ENCODE measurements at places on chromosomes 4 and X.

- no peak for DNase-seq
Measured at GRCh38 chr4:162957521-162958143, 209.1 kb downstream of the NAF1 start.

DNA sequence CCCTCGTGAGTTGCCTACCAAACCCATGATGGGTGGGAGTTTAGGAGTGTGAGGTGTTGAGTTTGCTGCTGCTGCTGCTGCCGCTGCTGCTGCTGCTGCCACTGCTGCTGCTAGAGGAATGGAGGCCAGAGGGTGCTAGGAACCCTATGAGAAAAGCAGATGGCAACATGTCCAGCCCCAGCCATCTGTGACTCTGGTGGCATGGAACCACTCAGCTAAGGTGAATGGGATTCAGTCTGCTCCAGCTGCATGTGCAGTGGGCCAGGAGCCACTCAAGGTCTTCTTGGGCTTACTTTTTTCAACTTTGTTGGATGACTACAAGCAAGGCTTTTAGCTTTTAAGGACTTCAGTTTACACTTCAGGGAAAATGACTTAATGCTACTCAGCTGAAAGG, 103.8 kb downstream of the RTL5 start:
- no peak for DNase-seq

- no peak for DNase-seq
Measured at GRCh38 chr4:26796081-26796480, 64.6 kb upstream of the STIM2 start.

- no peak for DNase-seq
Measured at GRCh38 chr4:80259817-80260216, 6.6 kb upstream of the FGF5 start.

GRCh38 chr4:187362937-187363857, 632.4 kb upstream of the ZFP42 start:
- DNase-seq = no peak

GRCh38 chr4:73734530-73735001, 5.8 kb upstream of the CXCL8 start:
- DNase-seq = no peak

DNA sequence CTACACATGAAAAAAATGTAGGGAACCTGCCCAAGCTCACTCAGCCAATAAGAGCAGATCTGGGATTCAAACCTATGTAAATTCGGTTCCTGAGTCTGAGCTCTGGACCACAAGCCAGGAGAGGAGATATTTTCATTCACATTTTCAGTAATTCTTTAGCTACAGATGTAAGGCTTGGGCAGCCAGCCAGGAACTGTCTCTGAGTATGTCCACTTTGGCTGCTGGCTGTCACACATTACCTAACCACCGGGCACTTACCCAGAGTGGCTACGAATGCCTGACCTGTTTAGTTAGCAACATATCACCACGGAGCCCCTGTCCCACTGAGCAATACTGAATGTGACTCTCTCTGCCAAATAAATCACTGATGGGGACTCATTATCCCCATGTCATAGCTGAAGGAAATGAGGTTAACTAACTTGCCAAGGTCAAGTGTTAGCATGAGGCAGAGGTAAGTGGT, 15.3 kb downstream of the USP46 start:
- DNase-seq = no peak

GRCh38 chr4:105605493-105605892, 53.1 kb downstream of the ARHGEF38 start:
- DNase-seq = no peak

DNA sequence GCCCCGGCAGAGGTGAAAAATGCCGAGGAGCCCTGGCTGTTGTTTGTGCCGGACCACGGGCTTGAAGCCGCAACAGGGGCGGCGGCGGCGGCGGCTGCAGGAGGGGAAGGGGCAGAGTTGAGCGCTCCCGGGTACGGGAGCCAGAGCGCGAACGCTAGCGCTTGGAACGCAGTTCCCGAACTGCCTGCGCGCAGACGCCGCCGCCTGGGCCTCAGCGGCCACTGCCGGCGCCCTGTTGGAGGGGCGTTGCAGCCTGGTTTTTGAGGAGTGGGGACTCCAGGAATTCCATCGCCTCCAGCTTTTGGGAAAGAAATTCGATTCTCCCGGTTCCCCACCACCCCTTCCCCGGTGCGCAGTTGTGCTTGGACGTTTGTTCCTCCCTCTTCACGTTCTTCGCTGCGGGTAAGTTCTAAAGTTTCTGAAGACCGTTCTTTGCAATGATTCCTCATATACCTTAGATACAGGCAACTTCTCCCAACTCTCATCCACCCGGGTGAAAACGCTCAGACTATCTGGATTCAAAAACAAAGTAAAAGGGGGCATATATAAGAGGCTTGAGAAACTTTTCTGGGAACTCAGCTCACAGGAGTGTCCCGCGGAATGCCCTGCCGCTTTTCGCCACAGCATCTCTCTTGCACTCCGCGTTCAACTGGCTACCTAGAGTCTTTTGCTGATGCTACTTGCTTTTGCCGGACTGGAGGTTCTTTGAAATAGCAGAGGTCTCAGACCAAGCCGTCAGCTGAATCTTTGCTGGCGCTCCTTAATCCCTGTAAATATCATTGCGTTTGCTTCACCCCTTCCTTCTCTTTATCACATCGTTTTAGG, 1.0 kb downstream of the FAT4 start:
- DNase-seq = no peak

DNA sequence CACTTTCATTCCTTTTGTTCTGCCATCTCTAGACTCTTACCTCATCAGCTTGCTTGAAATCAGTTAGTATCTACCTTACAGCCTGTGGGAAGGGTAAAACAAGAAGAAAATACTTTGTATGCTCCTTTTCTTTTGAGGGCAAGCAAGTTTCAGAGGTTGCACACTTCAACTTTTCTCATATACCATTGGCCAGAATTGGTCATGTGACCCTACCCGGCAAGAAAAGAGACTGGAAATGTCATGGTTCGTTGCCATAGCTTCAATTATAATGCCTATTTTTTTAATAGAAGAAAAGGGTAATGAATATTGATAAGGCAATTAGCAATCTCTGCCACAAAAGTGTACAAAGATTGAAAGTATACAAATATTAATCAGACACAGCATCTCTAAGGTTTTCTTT, 346.7 kb upstream of the TACR3 start:
- DNase-seq = no peak

GRCh38 chrX:19332983-19333382, 10.7 kb upstream of the PDHA1 start:
- no peak for DNase-seq

GRCh38 chr4:67954890-67955289, 8.4 kb downstream of the TMPRSS11A start:
- DNase-seq = no peak

DNA sequence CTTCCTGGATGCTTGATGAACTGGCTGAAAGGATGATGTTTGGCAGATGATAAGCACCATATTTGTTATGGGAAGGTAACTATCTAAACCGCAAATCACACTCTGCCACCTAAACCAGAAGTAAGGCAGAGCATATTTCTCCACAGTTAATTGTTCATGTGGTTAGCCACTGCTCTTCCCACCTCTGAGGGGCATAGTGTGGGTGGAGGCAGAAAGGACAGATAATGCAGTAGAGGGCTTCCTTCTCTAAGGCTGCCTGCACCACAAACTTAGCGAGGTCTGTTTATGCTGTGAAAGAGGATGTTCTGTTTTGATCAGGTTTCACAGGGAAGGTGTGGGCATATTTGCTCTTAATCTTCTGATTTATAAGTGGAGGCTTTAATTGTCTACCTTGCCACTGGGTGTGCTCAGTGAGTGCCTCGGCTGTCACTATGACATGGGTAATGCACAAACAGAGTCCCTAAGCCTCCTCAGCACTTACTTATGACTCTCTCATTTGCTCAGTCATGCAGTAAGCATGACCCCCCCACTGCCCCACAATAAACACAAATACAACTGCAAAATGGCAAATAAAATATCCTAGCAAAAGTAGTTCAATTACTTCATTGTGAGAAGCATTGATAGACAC, 401.0 kb downstream of the TMA16 start:
- DNase-seq = peak; percentile 3

DNA sequence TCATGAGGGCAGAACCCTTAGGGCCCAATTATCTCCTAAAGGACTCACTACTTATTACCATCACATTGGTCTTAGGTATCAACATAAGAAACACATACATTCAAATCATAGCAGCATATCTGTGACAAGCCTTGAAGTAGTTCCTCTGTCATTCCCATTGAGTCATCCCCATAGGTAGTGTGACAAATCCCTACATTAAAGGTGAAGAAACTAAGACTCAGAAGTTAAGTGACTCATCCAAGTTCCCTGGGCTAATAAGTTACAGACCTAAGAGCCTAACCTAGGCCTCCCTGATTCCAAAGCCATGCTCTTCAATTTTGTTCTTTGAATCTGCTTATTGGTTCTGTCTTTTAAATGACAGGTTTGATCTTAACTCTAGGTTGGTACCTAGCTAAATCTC, 58.2 kb downstream of the CD38 start:
- no peak for DNase-seq

DNA sequence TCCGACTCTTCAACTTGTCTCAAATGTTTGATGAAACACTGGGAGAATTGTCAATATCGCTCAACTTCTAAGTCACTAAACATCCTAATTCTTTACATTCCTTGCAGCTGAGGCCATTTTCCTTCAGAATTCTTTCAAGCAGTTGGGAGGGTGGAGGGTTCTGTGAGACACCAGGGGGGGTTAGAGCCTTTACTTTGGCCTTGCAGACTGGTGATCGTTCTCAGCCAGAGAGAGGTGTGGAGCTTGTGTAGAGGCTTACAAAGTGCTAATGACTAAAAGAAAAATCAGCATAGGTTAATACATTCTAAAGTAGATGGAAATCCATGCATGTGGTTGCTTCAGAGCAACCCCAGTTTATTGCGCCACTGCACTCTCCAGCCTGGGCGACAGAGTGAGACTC, 21.3 kb upstream of the SOX3 start:
- DNase-seq = no peak

- no peak for DNase-seq
Measured at GRCh38 chr4:136562834-136563233, 969.5 kb downstream of the PCDH18 start.

GRCh38 chrX:134894373-134894895, 96.4 kb upstream of the SMIM10 start:
- no peak for DNase-seq

DNA sequence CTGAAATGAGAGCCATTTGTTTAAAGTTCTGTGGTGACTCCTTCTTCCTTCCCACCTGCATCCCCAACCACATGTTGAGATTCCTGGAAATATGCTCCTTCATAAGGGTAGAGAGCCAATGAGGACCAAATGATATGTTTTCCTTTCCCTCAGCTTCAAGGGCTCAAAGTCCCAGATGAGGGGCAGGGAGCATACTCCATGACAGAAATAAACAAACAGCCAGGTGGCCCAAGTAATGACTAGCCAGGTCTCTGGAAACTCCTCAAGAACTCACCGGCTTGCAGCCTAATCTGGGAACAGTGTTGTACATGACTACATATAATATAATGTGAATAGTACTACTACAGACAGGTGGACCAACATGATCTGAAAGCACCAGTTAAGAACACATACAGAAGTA, 392.3 kb downstream of the PACRGL start:
- no peak for DNase-seq

All from activated naive CD4-positive, alpha-beta T cell treated with Interleukin-2 at 50 U/mL for 16 hours (primary cell).